ENCODE measurements at places on chromosomes 16 and 17.
A peak's percentile ranks its signal among the peaks of the same experiment; 100 is the strongest.

GRCh38 chr16:56226845-56227525, 35.7 kb downstream of the GNAO1 start:
- peak; percentile 21 for DNase-seq

DNA sequence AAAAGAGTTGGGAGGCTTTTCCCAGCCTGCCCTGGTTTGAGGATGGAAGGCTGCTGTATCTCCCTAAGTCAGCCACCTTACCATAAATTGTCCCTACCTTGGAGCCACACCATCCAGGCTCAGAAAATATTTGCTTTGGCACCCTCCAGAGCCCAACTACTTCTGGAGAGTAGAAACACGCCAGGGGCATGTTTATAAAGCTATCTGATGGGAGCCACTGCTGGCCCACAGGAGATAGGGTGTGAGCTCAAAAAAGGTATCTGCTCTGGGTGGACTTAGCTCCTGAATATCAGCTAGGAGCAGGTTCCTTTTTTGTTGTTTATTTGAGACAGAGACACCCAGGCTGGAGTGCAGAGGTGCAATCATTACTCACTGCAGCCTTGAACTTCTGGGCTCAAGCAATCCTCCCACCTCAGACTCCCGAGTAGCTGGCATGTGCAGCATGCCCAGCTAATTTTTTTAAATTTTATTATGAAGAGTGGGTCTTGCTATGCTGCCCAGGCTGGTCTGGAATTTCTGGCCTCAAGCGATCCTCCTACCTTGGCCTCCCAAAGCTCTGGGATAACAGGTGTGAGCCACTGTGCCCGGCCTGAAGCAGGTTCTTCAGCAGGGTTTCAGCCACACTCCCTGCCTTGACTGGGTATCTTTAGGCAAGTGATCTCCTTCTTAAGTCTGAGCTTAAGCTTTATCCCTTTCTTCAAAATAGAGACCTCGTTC, 147.1 kb downstream of the SALL1 start:
- no peak for DNase-seq

DNA sequence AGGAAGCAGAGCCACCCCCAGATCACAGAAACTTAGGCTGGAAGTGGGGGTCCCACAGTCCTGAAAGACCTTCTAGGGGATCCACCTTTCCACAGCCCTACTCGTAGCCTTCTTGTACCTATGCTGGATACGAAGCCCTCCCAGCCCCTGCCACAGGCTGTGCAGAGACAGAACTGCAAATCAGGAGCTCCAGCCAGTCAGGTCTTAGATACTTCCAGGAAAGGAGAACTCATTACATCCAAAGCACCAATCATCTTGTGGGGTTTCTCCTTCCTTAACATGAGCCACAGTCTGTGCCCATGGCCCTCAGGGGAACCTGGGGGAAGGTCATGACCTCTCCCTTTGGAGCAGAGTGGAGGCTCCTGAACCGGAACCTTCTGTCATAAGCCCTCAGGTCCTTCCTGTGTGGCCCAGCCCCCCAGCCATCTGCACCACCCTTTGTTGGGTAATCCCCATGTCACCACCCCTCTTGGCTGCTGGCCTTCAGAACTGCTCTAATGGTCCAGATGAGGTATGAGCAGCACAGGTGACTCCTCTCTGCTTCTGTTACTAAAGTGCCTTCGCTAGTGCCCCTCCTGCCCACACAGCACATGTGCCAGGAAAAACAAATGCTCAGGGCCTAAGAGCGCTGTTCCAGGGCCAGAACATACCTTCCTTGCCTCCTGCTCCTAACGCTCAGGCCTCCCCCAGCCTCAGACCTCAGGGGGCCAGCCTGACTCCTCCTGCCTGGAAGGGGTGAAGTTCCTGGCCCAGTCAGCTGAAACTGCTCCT, 14.6 kb downstream of the SRCIN1 start:
- peak; percentile 36 for DNase-seq

DNA sequence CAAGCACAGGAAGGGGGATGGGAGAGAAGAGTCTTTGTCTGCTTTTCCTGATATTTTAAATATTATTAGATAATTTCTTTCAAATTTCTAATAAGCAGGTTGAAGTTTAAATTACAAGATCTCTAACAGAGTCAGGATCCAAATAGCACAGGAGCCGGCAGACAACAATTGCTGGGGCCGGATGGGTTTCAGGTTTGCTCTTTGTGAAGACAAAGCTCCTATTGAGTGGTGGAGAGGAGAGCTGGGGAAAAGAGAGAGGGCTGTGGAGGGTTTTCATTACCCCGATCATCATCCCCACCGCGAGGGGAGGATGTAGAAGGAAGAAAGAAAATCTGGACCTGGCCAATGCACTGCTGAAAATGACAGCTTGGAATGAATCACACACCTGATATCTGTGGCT, 197.3 kb downstream of the SOX9 start:
- DNase-seq, result no peak

DNA sequence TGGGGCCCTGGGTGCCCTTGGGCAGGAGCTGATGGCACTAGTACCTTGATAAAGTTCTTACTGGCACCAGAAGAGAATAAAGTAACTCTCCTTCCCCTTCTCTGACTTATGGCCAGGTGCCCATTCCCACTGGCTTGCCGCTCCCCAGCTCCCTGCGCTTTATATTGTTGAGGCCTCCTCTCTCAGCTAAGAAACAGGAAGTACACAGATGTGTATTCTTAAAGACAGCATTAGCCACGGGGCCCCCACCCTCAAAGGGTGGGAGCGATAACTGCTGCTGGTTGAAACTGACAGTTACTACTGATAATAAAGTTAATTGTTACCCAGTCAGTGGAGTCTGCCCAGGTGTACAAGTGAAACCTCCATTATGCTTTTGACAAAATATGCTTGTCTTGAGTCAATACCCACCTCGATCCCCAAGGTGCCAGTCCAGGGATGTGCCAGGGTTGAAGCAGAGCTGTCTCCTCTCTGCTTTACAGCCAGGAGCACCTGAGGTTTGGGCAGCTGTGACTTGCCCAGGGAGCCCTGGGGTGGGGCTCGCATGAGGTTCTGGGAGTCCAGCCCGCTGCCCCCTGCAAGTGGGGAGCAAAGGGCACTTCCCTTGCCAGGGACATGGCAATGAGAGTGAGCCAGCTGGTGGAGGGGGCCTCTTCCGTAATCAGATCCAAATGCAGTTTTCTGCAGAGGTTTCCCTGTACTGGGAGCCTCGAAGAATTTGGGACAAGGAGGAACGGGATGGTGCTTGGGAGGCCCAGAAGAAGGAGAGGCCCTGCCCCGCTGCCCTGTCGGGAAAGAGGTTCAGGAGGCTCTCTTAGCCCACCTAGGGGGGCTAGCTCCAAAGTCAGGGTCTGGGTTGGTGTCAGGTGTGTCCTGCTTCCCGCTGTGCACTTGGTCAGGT, 5.4 kb upstream of the CLDN9 start:
- DNase-seq, result peak; percentile 40

DNA sequence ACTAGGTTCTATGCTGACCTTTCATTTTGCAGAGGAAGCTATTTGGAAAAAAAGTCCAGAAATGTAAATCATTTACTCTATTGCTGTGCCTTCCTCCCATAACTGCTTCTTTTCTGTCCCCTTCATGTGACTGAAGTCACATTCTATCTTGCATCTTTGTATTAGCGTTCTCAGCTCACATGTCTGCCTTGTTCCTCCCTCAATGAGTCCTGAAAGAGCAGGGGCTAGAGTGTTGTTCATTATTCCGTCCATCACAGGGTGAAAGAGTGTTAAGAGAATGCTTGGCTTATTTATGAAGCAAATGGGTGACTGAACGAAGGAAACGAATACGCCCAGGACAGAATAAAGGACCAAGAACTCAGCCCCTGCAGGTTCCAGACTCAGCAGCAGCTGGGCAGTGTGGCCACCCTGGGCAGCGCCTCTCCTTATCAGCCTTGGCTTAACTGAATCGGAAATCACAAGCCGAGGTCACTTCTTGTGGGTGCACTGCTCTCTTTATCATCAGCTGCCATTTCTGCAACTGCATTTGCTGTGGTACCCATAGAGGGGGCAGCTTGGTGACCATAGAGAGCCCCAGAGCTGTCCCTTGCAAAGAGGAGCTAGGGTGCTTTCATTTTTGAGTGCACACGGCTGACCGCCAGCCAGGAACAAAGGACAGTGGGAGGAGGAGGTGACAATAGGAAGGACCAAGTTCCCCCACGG, 1.8 kb upstream of the PIK3R6 start:
- DNase-seq, result no peak

GRCh38 chr17:15265131-15265530, at the start of gene PMP22:
PMP22 (minus strand) TSS chr17:15265326; CDS start chr17:15260727, 4,599 bp downstream.
- no peak for DNase-seq

- DNase-seq, result no peak
Observed at GRCh38 chr16:4987580-4988374, 29.6 kb downstream of the SEC14L5 start.

GRCh38 chr16:73527187-73527586, 479.3 kb upstream of the ZFHX3 start:
- no peak for DNase-seq

- no peak for DNase-seq
Observed at GRCh38 chr17:40447806-40448205, 4.6 kb downstream of the IGFBP4 start.

- DNase-seq, result no peak
Observed at GRCh38 chr17:81173762-81174155, 7.7 kb upstream of the AATK start.

- no peak for DNase-seq
Observed at GRCh38 chr16:19400711-19401110, 17.0 kb upstream of the TMC5 start.

DNA sequence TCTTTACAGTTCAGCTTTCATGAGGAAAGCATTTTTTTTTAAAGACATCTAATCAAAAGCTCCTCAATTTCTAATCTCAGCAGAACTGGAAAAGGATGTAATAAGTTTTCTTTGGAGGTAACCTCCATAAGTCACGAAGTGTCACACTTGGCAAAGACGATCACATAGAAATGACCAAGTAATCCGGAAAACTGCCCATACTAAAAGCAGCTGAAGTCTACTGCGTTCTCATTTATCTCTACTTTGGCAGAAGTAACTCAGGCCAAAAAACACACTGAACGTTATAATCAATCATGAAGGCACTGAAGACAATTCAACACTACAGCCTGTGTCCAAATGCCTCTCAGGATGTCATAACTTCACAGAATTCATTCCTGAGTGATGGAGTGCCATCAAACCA, 39.8 kb downstream of the ERN1 start:
- no peak for DNase-seq

- peak; percentile 8 for DNase-seq
Observed at GRCh38 chr17:37310940-37311339, 64.8 kb upstream of the C17orf78 start.

- peak; percentile 85 for DNase-seq
Observed at GRCh38 chr17:57833179-57833939, 16.5 kb downstream of the MRPS23 start.

DNA sequence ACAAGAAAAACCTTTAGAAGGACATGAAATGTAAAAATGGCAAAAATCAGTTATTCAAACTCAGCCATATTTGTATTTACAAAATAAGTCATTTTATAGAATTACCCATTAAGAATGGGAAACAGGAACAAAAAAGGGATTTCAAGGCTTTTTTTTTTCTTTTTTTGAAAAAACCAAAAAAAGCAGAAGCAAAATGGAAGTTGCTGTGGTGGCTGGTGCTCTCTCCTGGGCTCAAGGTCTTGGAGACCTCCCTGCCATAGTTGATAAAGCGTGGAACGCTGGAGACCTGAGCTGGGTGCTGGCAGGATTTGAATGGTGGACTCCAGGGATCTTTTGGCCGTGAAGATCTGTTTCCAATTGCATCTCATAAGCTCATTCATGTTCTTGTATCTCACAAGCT, 3.1 kb downstream of the PLCG2 start:
- no peak for DNase-seq

DNA sequence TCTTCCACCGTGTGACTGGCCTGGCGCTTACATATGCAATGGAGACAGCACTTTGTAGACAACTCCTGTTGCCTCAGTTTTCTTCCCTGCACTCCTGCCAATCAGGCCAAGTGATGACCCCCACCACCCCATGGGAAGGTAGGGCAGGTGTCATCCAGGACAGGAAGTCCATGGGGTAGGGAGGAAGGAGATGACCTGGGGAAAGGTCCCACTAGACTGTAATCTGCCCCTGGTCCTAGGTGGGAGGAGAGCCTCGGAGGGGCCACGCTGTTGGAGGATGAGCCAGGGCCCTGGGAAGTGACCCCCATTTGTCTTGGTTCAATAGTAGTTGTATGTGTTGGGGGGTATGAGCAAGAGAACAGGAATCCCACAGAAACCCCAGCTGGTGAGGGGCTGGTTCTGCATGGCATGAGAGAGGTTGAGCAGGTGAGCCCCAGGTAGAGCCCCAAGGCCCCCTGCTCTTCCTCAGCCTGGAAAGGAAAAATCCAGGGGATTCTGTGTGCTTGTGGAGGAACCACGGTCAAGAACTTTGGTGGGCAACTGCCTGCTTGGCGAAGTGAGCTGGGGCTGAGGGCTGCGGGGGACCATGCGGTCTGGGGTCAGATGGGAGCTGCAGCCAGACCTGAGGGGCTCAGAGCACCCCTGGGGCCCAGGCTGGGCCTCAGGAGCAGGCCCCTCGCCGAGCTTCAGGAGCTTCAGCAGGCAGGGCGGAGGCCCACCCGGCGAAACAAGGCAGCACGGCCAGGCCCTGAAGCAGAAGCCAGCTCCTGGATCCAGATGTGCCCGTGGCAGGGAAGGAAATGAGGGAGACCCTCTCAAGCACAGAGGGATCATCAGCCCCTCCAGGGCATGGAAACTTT, 50.7 kb downstream of the NT5M start:
- DNase-seq, result no peak

GRCh38 chr16:24978370-24978914, 36.7 kb downstream of the ARHGAP17 start:
- no peak for DNase-seq

- DNase-seq, result peak; percentile 92
Observed at GRCh38 chr16:27202923-27203506, 311 bp upstream of the KDM8 start.

All from suppressor macrophage treated with lipopolysaccharide for 1 hour (primary cell).